T-helper 17 cell (primary cell): ENCODE measurements at places on chromosomes 5 and 9. TPM values are rescaled to one million over a fixed set of nuclear protein-coding genes. Genes with fewer than 3 reads are reported as not detected.

- DNase-seq: no peak
These were observed 19.7 kb downstream of the ANXA2R start for GRCh38 chr5:43020399-43020746.

DNA sequence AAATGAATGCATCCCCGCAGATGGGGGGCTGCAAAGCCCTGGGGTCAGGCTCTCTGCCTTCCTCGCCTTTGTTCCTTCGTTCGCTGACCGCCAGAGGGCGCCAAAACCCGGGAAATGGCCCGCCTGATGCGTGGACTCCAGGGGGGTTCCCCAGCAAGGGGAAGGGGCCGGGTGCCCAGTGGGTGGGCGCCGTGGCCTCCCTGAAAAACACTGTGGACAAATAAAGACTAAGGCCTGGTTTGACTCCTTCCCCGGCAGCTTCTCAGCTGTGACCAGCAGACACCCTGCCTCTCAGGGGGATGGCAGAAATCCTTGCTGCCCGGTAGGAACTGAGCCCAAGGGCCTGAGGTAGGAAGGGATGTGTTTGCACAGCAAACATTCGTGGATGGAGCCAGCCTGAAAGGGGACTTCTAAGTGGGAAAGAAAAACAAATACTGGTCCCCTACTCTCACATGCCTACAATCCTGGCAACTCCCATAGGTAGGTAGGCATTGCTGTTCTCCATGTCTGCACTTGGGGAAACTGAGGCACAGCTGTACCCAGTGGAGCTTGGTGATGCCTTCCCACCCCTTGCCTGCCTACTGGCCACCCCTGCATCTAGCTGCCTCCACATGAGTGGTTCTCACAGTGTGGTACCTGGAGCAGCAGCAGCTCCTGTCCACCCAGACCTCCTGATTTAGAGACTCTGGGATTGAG is 57.7 kb downstream of the DUSP1 start:
- DNase-seq: peak; percentile 70

The SLC6A7 gene
- not detected for total RNA-seq

The ST8SIA4 gene
- total RNA-seq: 27.5 TPM
